ENCODE measurements at places on chromosomes 2 and 18.

- DNase-seq = no peak
Measured at GRCh38 chr2:140550821-140551220, 1580.0 kb downstream of the LRP1B start.

DNA sequence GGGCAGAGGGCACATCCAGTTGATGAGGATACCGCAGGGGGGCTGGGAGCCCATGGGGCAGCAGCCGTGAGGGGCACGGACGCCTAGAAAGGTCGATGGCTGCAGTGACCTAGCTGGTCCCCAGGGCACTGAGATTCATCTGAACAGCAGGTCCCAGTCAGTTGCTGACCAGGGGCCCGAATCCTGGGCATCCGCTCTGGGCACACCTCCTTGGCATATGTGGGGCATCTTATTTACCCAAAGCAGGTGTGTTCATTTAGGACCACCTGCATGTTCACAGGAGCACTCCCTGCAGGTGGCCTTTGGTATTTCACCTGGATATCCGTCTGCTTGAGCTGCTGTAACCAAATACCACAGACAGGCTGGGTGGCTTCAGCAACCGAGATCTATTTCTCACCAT lies 72.0 kb upstream of the ODC1 start:
- peak; percentile 30 for DNase-seq

DNA sequence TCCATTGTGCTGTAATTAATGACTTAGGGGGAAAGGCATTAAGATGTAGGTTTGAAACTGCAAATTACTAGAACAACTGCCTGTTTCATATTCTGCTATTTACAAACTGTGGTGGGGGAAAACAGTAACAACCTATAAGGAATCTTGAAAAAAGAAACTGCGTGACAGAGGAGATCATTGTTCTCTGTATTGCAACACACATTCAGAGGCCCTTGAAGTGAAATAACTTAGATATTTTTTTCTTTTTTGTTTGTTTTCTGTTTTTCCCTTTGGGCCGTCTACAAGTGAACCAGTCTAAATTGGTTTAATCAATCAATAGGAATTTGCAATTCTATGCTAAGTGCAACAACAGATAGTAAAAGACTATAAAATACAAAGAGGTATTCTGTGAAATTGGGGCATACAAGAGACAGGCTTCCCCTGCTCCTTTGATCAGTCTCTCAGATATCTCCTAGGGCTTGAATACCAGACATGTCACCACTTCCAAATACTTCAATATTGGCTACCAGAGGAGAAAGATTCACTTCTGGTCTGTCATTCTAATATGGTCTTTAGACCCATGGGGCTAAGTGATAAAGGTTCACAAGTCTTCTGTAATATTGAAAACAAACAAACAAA lies 2055.1 kb upstream of the CELF4 start:
- no peak for DNase-seq

DNA sequence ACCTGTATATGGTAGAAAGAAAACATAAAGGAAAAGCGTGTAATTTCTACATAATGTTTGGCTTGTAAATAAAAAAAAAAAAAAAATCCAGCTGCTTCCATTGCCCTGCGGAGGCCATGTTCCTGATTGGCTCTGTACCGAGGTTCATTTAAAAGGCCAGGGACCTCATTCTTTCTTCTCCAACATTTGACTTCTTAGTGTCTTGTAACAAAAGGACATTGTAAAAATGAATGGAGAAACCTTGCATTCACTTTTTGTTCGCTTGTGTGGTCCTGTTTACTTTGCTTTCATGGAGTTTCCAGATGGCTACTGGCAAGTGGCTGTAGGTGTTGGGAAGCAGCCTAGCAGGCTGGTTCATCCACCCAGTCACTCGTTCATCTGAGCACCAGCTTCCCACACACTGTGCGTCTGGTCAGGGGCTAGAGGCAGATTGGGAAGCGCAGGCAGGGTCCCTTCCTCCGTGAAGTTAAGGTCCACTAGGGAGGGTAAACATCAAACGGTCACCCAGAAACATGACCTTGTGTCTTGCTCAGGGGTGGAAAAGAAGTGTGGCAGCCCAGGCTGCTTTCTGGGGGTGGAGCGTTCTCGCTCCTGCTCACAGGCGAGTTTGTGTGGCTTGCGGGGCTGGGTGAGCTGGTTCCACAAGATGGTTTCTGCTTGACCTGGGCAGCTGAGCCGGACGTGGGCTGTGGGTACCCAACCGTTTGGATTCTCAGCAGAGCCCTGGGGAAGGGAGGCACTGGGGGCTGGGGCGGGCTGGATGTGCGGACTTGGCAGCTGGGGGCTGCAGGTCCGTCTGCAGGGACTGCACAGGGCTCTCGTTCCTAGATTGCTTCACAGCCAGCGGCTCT lies 260.7 kb downstream of the AGAP1 start:
- DNase-seq = no peak

GRCh38 chr18:57447154-57447621 lies 12.0 kb downstream of the ONECUT2 start:
- DNase-seq = peak; percentile 42

- no peak for DNase-seq
Measured at GRCh38 chr2:152920846-152921245, 202.4 kb downstream of the ARL6IP6 start.

- DNase-seq = no peak
Measured at GRCh38 chr18:49856496-49856895, 43.2 kb upstream of the ACAA2 start.

DNA sequence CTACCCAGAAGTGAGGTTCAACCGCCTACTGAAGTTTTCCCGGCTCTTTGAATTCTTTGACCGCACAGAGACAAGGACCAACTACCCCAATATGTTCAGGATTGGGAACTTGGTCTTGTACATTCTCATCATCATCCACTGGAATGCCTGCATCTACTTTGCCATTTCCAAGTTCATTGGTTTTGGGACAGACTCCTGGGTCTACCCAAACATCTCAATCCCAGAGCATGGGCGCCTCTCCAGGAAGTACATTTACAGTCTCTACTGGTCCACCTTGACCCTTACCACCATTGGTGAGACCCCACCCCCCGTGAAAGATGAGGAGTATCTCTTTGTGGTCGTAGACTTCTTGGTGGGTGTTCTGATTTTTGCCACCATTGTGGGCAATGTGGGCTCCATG lies 48.7 kb upstream of the INPP4A start:
- DNase-seq = no peak

DNA sequence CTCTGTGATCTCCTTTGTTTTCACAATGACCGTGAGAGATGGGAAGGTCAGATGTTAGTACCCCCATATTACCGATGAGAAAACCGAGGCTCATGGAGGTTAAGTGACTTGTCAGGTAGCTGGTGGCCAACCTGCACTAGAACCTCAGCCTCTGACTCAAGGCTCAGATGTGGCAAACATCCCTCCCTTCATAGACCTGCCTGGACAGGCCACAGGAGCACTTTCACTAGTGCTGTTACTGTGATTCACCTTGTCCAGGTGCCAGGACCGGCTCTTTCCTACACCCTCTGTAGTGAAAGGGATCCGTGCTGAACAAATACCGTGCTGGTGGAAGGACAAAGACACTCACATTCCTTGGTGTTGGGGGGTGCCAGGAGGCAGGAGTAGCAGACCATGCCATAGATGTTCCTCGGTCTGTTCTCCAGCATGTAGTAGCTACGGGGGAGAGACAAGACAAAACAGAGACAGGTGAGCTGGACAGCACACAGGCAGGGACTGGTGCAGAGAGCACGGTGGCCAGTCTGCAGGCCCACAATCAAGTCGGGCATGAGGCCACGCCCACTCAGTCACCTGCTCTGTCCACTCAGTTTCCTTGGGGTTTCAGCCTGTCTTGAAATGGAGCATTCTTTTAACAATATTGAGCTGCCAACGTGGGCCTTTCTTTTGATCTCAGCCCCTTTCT lies 65.9 kb downstream of the EDAR start:
- DNase-seq = no peak

DNA sequence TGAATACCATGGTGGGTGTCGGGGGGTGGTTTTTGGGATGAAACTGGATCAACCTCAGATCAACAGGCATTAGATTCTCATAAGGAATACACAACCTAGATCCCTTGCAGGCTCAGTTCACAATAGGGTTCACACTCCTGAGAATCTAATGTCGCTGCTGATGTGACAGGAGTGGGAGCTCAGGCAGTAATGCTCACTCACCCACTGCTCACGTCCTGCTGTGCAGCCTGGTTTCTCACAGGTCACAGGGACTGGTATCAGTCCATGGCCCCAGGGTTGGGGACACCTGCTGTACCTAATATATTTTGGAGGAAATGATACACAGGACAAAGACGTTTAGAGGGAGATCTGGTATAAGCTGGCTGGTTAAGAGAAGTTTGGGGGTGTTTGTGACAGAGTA lies 338.8 kb downstream of the PLCL1 start:
- no peak for DNase-seq

- DNase-seq = peak; percentile 56
Measured at GRCh38 chr2:39593439-39594393, 72.0 kb upstream of the TMEM178A start.

DNA sequence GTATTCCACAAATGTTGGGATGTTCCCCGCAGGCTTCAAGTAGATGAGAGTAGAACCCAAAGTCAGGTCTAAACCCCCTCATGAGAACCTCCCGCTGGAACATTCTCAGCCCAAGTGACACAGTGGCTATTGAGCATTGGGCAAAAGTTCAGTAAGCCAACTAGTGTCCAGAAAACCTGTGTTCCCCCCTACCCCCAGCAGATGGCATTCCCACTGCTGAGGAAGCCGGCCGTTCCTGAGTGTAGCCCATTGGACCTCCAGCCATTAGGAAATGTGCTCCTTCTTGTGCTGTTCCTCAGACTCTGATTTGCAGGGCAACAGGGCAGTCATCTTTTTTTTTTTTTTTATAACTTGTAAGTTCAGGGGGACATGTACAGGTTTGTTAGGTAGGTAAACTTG lies 152.1 kb downstream of the NCK2 start:
- no peak for DNase-seq

- no peak for DNase-seq
Measured at GRCh38 chr2:186575302-186575701, 14.6 kb upstream of the ITGAV start.

DNA sequence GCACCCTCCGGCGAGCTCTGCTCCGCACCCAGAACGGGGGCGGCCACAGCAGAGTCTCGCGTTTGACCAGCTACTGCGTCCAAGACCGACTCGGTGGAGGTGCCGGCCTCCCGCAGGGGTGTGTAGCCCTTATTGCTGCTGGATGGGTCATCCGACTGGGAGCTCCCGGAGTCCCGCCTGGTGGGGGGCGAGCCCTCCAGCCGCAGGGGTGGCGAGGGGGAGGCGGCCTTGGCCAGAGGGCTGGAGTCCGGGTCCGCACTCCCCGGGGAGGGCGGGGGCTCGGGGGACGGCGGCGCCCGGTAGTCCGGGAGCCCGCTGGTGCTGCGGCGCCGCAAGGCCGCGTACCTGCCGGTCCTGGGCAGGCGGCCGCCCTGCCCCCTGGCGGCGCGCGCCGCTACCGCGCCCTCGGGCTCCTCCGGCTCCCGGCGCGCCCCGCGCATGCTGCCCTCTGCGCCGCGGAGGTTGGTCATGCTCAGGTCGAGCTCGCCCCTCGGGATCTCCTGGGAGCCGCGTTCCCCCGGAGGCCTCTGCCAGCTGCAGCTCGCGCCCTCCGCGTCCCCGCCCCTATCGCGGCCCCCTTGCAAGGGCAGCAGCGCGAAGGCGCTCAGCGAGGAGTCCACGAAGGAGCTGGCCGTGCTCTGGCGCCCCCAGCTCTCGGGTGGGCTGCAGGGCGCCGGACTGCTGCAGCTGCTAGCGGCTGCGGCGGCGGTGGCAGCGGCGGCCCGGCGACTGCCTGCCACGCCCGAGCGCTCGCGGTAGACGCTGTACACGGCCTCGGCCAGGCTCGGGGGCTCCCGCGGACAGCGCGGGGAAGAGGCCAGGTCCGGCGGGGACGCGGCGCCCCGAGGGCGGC lies 4.8 kb downstream of the TMEM200C start:
- DNase-seq = no peak

DNA sequence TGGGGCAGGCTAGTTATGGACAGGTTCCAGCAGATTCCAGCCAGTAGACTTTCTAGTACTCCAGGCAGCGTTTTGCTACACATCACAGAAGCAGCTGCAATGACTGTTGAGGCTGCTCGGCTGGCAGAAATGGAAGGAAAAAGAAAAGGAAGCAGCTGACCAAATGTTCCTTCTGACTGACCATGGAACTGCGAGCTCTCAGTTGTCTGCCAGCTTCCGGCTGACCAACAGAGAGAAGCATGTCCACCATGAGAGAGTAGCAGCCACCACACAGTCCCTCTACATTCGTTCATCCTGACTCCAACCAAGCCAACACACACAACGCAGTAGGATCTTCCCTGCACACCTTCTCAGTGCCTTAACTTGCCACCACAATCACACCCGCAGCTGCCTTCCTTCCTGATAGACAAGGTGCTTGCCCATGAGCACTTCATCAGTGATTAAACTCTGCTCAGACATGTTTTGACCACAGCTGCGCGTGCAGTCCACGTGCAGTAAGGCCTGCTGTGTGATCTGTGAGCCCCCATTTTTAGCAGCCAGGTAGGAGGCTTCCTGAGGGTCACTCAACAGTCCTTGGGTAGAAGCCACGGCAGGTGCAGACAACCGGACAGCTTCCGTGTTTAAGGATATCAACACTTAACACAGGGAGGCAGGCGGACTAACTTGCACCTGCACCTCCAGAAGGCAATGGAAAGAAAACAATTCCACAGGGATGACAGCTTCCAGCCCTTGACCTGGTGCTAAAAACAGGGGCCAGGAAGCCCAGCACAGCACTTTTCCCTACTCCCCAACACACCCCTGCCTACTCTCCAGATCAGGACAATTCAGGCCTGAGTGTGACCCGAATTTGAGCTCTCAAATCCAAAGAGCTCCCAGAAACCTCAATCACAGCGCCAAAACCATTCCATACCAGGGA lies 996 bp downstream of the TGFBRAP1 start:
- DNase-seq = peak; percentile 44

DNA sequence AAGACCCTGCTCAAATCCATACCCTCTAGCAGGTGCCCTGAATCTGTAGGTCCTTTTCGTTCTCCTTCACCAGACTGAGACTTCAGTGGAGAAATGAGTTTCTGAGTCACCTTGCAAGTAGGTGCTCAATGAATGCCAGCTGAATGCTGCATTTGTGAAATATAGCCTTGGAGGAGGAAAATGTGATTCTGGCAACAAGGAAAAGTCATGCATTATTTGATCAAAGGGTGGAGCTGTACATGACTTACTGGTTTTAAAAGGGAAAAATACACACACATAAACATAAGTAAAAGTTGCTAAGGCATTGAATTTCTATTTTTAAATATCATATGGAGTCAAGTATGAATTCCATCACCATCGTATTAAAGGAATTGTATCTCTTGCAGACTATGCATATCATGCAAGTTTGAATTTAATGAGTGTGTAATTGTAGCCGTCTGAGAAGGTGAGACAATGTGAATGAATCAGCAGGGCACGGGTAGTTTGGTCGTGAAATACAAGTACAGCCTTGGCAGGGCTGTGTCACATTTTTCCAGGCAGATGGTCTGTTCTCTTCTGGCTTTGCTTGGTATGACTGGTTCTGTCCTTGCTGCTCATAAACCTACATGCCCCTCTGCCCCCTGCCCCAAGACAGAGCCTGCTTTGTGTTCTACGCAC lies 160.8 kb downstream of the COL6A3 start:
- DNase-seq = no peak

- DNase-seq = no peak
Measured at GRCh38 chr2:150478200-150478974, 9.1 kb downstream of the RND3 start.

- DNase-seq = no peak
Measured at GRCh38 chr2:83860320-83860719, 598.8 kb downstream of the SUCLG1 start.

Measured in NAMALWA (cell line).